ENCODE measurements at places on chromosomes 1 and 21.

DNA sequence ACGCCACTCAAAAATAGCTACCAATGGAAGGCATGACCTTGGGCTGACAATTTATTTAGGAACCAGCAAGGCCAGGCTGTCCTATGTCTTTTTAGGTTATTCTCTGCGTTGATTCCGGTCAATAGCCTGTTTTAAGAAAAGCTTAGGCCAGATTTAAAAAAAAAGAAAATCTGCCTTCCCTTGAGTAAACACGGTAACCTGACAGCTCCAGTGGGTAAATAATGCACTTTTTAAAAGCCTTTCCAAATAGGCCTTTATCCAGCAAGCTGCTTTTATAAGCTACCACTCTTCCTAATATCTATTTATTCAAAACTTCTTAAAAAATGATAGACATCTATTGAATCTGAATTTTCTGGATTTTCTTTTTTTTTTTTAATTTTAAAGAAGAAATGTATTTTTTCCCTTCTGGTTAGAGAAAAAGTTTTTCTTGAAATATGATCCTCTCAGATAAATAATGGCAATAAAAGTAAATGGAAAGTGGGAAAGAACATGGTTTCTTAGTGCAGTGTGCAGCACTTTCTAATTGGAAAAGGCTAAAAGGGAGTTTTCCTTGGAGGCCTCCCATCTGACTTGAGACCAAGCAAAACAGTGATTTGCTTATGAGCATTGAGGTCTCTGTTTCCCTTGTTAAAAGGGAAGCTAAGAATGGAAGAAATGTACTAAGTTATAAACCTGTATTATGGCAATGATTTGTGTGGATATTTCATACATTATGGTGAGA lies 281.0 kb upstream of the RUNX1 start:
- DNase-seq = no peak

GRCh38 chr1:229383188-229383587 lies 40.3 kb upstream of the CCSAP start:
- no peak for DNase-seq

DNA sequence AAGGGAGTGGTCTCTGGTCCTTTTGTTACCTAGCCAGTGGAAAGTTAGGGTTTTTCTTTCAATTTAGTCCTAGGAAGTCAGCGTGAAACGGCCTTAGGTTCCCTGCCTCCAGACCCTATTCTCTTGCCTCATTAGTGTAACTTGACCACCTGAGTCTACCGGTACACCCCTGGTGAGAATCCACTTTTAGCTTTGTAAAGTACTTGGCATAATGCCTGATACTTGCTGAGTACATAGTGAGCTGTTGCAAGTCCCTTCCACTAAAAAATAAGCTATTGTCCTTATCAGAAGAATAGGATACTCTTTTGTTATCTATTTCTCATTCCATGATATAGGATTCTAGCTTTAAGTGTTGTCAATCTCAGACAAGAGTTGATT lies 228.8 kb downstream of the ST6GALNAC3 start:
- no peak for DNase-seq

DNA sequence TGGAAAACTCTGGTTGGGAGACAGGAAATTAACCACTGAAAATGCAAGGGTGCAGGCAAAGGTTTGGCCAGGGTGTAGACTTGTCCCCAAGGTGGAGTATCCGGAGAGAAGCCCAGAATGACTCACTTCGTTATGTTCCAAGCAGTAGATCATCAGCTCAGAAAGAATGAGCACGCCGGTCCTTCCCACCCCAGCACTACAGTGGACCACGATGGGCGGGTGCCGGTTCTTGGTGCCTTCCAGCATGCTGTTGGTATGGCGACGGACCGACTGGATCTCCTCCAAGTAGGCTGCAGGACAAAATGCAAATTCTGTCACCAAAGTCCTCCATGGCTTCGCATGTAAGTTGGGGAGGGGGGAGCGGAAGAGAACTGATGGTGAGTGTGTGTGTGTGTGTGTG lies 83.4 kb downstream of the SMYD2 start:
- DNase-seq = no peak

DNA sequence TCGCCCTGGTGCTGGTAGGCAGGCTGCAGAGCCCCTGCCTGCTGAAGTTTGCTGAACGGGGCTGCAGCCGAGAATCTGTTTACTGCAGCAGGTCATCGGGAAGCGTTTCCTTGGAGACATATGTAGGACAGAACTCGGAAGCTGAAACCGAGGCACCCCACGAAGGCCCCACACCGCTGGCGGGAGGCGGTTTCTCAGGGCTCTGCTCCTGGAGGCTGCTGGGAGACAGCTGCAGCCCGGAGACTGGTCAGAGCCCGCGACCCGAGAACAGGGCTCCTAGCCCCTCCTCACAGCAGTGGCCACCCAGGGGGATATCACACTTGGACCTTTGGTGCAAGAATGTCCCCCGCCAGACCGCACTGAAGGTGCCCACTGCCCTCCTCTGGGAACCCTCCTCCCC lies 12.7 kb upstream of the PLCH2 start:
- DNase-seq = no peak

GRCh38 chr1:198559362-198559761 lies 18.9 kb upstream of the ATP6V1G3 start:
- no peak for DNase-seq

- DNase-seq = no peak
These were observed at the start of gene NLRP3 for GRCh38 chr1:247415423-247416361. Gene NLRP3 (plus strand): TSS chr1:247416173. CDS start chr1:247418801, 2,628 bp downstream.

DNA sequence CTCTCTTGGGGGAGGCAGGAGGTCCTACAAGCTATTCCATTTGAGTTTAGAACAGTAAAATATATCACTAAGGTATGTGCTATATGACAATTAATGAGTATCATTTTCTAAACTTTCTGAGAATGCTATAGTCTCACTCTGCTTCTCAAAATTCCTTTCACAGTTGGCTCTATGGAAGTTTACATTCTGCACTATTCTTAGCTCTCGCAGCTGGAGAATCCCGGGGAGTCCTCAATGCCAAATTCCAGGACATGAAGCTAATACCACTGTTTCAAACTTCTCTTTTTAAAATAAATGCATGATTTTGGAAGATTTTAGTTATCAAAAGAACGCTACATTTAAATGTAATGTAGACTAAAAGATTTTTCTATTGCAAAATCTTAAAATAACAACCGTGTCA lies 22.4 kb upstream of the PALMD start:
- DNase-seq = no peak

DNA sequence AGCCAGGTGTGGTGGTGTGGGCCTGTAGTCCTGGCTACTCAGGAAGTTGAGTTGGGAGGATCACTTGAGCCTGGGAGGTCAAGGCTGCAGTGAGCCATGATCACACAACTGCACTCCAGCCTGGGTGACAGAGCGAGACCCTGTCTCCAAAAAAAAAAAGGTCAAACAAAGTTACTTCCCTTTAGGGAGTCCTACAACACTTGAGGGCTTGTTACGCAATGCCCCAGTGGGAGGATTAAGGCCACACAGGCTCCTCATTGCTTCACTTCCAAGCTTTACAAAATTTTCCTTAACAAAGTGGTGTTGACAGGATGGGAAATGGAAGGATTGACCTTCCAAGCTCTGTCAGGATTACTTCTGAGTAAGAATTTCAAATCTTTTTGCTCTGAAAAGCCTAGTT lies 6.2 kb upstream of the EXTL1 start:
- no peak for DNase-seq

- no peak for DNase-seq
These were observed 21.6 kb downstream of the TCEA3 start for GRCh38 chr1:23403038-23403336.

- DNase-seq = no peak
These were observed 5.0 kb downstream of the WNT3A start for GRCh38 chr1:228011721-228012311.

DNA sequence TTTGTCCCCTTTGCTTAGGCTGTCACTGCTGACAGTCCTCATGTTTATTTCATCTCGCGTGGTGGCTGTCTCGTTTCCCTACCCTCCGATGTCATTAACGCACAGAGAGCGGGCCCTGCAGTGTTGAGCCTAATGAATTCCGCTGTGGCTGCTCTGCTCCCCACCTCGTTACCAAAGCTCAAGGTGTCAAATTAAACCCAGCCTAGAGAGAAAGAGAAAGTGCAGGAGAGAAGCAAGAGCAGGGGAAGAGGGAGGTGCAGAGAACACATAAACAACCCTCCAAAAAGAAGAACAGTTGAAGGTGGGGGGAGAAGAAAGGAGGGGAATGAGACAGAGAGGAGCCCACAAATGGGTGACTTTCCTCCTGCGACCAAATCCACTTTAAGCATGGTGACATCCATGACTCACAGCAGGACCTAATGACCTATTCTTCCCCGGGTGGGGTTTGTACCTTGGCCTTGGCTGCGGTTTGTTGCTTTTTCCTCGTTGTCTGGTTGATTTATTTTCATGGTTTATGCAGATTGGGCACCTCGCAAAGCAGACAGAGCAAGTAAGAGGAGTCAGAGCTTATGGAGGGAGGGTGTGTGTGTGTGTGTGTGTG lies 92.5 kb downstream of the PBX1 start:
- no peak for DNase-seq

DNA sequence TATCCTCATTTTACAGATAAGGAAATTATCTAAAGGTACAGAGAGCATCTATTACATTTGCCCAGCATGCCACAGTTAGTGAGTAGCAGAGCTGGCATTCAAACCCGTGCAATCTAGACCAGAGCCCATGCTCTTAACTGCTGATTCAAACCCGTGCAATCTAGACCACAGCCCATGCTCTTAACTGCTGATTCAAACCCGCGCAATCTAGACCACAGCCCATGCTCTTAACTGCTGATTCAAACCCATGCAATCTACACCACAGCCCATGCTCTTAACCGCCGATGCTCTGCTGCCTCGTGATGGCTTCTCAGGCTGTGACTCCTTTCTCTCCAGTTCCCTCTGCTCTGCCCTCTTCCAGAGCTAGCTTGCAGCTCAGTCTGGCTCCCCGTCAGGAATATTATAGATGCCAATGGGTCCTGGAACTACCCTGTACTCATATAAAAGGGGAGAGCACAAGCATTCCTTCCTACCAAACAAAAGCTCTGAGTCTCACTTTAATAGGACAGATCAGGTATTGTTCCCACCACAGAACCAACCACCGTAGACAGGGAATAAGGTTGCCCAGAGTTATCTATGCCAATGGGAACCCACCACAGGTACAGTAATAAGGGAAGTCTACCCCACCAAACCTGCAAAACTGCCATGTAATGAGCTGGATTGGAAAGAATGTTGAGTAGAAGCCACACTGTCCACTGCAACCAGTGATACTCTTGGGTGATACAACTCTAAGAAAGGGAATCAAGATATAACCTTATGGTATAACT lies 78.4 kb downstream of the SMYD3 start:
- peak; percentile 95 for DNase-seq

DNA sequence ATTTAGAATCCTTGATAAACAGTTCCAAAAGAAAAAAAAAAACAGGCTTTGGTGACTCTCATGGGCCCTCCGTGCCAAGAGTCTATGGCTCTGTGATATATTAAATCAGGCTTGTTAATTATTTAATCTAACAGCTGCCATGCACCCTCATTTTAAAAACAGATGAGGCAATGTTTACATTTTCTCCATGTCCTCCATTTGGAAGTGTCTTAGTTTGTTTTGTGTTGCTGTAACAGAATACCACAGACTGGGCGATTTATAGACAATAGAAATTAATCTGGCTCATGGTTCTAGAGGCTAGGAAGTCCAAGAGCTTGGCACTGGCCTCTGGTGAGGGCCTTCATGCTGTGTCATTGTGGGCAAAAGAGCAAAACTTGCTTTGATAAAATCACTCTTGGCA lies 58.0 kb downstream of the B3GALT5 start:
- no peak for DNase-seq

DNA sequence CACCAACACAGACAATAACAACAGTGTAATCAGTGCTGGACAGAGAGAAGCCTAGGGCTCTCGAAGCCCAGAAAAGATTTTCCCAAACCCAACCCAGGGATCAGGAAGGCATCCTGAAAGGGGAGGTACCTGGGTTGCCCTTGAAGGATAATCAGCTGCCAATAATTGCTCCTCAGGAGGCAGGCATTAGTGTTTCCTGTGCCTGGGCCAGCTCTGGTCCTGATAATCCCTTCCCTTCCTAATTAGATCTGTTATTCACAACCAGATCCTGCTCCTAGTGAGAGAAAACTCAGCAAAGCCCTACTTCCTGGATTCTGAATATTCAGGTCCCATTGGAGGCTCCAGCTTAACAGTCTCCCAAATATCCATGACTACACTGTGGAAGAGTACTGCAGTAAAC lies 117.4 kb downstream of the DMRTA2 start:
- DNase-seq = no peak

GRCh38 chr1:57254022-57254421 lies 169.8 kb downstream of the DAB1 start:
- no peak for DNase-seq

DNA sequence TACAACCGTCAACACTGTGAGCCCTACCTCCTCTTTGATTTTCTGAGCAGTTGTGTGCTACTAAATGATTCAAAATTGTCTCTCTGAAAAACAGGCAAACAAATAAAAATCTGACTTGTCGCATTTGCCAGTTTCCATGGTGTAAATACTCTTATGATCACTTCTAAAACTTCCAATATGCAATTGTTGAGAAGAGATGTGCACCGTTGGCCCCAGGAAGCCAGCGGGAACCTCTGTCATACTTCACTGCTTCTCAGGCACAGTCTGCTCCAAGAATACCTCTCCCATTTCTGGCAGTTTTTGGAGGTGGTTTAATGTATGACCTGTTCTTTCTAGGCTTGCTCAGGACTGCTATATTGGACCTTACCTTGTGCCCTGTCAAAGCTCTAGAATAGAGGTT lies 196.0 kb upstream of the NCAM2 start:
- DNase-seq = no peak

GRCh38 chr21:36377391-36377842 lies 7.8 kb upstream of the CHAF1B start:
- DNase-seq = no peak

- no peak for DNase-seq
These were observed 19.1 kb upstream of the SLC5A9 start for GRCh38 chr1:48203287-48203900.

GRCh38 chr1:88228114-88228513 lies 456.0 kb upstream of the PKN2 start:
- DNase-seq = no peak

DNA sequence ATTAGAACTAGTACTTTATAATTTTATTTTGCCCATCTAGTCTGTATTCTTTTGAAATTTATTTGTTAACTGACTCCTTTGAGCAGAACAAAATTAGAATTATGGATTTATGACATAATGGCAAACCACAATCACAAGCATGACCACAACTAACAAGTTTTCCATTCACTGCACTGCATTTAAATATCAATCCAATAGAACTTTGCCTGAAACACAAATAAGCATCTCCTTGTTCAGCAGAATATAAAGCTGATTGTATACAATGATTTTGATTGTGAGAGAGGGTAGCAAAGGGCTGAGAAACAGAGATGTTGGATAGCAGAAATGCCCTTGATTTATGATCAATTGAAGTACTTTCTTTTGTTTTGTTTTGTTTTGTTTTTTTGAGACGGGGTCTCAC lies 495.5 kb upstream of the RGS18 start:
- DNase-seq = no peak
